ENCODE measurements at places on chromosomes 12 and 14.

DNA sequence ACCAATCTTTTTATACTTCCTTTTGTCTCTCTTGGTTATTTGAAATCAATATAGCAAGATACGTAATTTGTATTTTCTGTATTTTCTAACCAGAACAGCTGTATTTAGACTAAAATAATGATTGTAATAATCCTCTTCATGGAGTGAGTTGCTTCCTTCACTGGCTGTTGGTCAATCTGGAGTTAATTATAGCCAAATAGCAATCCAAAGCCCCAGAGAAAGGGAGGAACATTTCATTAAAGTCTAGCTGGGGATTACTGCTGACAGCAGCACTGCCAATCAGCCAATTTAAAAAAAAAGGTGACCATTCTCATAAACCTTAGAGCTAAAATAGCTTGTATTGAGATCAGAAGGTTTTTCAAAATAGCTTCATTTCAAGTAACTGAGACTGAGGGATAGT lies 118.0 kb downstream of the TRHDE start:
- no peak for DNase-seq

DNA sequence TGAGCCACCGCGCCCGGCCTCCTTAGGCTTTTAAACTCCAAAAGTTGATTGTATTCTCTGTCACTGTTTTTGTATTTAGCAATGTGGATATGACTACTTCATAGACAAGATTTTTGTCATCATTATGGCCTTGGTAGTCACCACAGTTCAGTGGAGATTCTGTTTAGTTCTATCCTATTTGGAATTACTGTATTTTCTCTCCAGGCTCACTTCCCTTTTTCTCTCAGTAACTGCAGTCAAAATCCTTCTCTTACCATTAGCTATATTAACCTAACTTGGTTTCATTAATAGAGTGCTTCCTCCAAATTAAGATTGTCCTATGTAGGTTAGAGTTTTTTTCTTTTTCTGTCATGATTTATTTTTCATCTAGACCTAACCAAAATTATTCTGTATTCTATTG lies 283.9 kb downstream of the TMTC2 start:
- DNase-seq: no peak

GRCh38 chr12:113066813-113067400 lies 10.4 kb downstream of the DTX1 start:
- no peak for DNase-seq

DNA sequence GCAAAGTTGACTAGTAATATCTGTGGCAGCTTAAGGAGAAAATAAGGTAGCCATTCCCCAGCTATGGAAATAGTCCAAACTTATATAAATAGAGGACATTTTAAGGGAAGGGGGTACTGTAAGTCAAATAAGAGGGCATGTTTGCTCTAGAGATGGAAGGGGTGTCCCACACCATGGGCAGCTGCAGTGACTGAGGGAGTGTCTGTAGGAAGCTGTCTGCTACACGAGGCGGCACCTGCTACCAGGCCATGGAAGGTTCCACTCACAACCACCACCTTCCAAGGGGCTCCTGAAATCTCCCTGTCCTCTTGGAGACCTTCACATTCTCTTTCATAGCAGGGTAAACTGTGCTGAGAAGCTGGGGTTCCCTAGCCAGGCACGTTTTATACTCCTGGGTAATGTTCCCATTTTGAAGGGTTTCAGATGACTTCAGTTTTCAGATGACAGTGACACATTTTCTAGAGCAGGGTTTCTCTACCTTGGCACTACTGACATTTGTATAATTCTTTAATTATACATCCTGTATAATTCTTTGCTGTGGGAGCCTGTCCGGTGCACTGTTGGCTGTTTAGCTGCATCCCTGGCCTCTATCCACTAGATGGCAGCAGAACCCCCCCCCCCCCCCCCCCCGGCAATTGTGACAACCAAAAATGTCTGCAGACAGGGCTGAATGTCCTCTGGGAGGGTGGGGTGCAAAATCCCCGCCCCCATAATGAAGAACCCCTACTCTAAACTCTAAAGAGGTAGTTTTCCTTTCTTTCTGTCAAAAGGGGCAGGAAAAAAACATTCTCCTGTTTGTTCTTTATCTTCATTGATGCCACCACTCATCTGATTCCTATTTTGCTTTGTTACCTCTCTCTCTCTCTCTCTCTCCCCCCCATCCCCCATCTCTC lies 11.6 kb upstream of the SMCO2 start:
- DNase-seq: no peak

GRCh38 chr14:88521818-88522217 lies 33.0 kb downstream of the PTPN21 start:
- no peak for DNase-seq

DNA sequence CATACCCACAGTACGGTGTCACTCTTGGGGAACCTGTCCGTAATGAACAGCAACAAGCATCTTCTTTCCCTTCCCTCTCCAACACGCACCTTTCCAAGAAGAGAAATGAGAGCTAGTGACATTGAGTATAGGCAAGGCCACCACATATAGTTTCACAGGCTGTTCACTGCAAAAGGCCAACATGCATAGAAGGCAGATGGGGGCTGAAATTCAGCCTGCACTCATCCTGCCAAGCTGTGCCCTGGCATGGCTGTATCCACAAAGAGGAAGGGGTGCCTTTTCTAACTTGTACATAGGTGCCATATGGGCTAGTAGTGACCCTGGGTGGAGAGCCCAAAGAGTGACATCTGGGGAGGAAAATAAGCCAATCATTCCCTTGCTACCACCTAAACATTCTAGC lies 169.6 kb downstream of the ZFP36L1 start:
- DNase-seq: peak; percentile 18

- DNase-seq: no peak
Observed at GRCh38 chr12:15634010-15634683, 155.0 kb downstream of the EPS8 start.

- no peak for DNase-seq
Observed at GRCh38 chr12:85036733-85037132, 582 bp downstream of the LRRIQ1 start.

- no peak for DNase-seq
Observed at GRCh38 chr14:64766430-64767151, 62.4 kb downstream of the PLEKHG3 start.

GRCh38 chr14:33914676-33915516 lies 36.0 kb downstream of the EGLN3 start:
- DNase-seq: no peak

DNA sequence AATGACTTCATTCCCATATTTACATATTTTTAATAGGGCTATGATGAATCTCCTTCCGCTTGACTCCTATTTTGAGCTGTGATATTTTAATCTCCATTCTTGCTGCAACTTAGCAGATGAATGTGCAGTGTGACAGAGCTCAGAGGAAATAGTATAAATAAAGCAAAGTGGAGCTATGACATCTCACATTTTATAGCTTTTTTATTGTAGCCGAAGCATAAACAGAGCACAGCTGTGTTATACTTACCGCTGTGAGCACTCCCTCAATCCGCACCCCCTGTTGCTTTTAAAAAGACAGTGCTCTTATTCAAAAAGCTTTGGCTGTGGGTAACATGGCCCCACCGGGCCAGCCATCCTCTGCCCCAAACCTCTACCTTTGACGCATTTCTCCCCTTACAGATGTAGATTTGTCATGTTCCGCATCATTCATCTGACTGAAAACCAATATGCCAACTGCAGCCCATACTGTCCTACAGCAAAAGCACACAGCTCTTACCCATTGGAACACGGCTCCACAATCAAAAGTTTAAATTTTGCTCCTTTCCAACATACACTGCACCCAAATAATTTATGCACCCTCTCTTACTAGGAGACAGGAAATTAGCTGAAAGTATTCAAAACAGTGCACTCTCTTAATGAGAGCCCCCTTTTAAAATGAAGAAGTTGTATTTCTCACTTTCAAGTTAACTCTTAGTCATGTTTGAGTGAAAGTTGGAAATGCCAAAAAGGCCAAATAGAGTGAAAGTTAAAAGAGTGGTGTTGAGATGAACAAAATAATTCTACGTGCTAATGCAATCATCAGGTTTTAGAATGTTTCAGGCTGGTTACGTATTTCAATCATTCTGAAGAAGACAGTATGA lies 429.3 kb upstream of the SOX5 start:
- DNase-seq: no peak

- DNase-seq: no peak
Observed at GRCh38 chr14:51310505-51310944, 70.5 kb downstream of the TMX1 start.

Data from lower leg skin (tissue), 4 donors.